ENCODE measurements at places on chromosomes 3 and 15.

GRCh38 chr3:122078235-122078935 is 23.2 kb downstream of the CD86 start:
- no peak for DNase-seq

- no peak for DNase-seq
These were observed 105.7 kb downstream of the SNRPN start for GRCh38 chr15:25060472-25060803.

DNA sequence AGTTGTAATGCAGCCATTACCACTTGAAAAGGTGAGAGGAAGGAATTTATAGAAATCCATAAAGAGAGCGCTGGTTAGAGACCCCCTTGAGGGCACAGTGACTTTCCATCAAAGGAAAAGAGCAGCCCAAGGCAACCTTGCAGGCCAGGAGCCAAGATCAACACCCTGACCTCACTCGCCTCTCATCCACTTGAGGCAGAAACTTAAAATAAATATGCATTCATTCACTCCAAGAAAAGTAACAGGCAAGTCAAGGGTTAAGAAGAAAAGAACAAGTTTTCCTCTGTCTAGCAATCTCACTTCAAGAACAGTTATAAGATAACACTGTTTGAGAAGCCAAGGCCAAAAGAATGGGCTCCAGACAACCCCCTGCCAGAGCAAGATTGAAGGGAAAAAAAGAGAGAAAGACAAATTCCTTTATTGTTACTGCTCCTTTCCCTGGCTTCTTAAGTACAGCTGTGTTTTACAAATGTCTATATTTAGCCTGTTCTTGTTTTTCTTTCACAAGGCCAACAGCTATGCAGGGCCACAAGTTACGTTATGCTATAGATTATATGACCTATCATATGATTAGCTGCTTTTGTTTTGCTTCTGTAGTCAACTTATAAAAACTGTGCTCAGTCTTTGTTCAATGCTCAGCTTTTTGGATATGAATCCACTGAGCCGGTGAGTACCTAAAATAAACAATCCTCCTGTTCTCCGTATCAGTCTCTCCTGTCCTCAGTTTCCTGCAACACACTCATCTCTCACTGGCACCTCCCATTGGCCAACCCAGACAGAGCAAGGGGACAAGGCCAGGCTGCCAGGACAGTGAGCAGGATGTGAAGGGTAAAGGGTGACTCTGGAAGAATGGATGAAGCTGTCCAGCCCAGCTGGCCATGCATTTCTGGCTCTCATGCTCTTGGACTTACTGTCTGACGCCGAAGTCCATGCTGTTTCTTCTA is 15.8 kb upstream of the SSUH2 start:
- no peak for DNase-seq

- no peak for DNase-seq
These were observed 35.7 kb downstream of the CORO2B start for GRCh38 chr15:68614286-68615035.

DNA sequence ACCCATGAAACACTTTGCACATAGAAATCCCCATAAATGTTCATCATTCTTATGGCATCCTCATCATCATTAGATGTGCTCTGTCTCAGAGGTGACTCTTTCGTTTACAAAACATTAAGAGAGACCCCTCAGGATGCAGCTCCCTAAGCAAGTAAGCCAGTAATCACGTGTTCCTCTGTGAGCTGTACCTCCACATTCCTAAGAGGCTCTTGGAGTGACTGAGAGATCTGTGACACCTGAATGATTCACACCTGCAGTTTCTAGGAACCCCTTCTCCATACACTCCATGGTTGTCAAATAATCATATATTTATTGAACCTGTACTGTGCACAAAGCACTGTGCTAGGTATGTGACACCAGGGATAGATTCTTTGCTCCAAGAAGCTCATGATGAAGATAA is 602.4 kb downstream of the UNC13C start:
- no peak for DNase-seq

GRCh38 chr3:150783920-150784746 is 21.2 kb upstream of the SIAH2 start:
- no peak for DNase-seq

DNA sequence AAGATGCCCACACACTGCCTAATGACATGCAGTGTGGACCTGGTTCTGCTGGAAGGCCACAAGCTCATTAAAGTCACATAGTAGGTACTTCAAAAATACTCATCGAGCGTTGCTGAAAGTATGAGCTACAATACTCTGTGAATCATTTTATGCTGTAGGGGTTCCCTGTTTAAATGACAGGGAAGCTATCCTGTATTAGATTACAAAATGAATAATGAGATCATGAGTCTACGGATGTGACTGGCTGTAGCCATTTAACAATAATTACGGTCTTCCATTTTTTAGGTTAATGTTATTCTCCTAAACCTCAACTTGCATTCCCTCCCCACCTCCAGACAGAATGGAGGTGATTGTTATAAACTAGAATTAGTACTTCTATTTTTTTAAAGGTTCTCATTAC is 128.2 kb upstream of the FAM3D start:
- no peak for DNase-seq
